ENCODE measurements at places on chromosomes 11 and 22. TPM values are rescaled to one million over a fixed set of nuclear protein-coding genes. Genes with fewer than 3 reads are reported as not detected.

Gene RAB3IL1
- 19.1 TPM for total RNA-seq

Gene GGTLC3
- total RNA-seq: not detected

Gene SIRT3
- total RNA-seq: 6.2 TPM

Gene WBP2NL
- 0.50 TPM for total RNA-seq

Gene GLYAT
- not detected for total RNA-seq

Gene RAD9A
- total RNA-seq: 7.6 TPM

Gene JAML
- under 0.01 TPM for total RNA-seq

Gene LIF
- 16.5 TPM for total RNA-seq

Gene PLCB3
- total RNA-seq: 55.2 TPM

Gene SLC22A12
- total RNA-seq: not detected

Gene OR51F1
- total RNA-seq: not detected

Gene MPZL3
- total RNA-seq: 1.8 TPM

Gene HBB
- total RNA-seq: not detected

Gene DBX1
- total RNA-seq: not detected

Gene RBM14
- total RNA-seq: 37.4 TPM

Gene PGA5
- not detected for total RNA-seq
